ENCODE measurements at places on chromosomes 1 and 21.

DNA sequence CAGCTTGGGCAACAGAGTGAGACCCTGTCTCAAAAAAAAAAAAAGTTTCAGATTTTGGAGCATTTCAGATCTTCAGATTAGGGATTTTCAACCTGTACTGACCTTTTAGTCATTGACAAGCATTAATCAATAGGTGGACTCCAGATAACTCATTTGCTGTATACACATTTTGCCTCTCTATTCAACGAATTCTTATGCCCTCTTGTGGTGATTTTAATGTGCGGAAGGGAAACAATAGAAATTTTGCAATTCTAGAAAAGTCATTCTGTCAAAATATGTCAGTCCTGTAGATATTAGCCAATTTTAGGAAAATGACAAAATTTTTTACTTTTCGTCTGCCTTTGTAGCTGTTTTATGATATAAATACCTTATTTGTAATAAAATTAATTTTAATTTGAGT, 11.6 kb upstream of the OR2G2 start:
- DNase-seq = no peak

- no peak for DNase-seq
Observed at GRCh38 chr1:98420376-98421084, 241.0 kb upstream of the SNX7 start.

- no peak for DNase-seq
Observed at GRCh38 chr1:239612379-239612778, 226.0 kb downstream of the CHRM3 start.

GRCh38 chr21:26717146-26717739, 128.0 kb downstream of the ADAMTS1 start:
- DNase-seq = no peak

GRCh38 chr1:204464701-204465100, 29.9 kb downstream of the PIK3C2B start:
- no peak for DNase-seq

GRCh38 chr1:114671011-114671938, 1.4 kb upstream of the DENND2C start:
- DNase-seq = no peak

DNA sequence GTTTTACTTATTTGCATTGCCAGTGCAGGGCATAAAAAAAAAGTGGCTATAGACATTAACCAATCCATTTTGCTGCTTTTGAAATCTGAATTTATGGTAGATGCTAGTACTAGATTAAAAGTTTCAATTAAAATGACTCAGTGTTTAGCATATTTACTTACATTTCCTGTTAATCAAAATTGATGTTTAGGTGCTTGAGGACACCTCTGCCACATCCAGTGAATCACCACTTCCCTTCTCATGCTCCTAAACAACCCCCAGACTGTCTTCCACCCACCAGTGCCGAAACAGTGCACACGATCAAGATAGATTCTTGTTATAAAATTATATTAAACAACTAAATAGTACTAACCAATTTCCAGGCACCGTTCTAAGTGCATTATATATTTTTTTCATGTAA, 32.7 kb downstream of the HSD17B7 start:
- DNase-seq = no peak

DNA sequence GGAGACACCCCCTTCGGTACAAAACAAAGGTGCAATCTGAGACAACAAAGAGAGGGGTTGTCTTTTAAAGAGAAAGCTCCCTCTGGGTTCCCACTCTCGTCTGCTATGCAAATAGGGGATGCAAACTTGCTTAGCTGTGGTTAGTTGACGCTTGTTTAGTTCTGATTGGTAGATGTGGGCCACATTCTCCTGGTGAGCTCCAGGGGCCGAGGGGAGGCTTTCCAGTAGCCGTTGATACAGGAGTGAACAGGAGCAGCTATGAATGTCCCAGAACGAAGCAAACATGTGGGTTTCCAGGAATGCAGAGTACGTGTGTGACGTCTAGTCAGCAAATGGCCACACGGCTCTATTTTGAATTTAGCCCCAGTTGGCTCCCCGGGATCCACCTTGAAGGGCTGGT, 14.7 kb downstream of the TFF2 start:
- DNase-seq = no peak

GRCh38 chr1:121458291-121459048, 273.7 kb downstream of the SRGAP2C start:
- DNase-seq = no peak

DNA sequence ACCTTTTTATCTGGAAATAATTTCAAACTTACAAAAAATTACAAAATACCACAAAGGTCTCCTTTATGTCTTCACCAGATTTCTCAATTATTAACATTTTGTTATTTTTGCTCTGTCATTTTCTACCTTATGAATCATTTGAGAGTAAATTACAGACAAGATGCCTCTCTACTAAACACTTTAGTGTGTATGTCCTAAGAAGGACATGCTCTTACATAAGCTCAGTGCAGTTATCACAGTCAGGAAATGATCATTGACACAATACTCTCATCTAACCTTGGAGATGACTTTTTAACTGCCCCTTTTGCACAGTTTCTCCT, 378.9 kb upstream of the RUNX1 start:
- no peak for DNase-seq

GRCh38 chr1:166811691-166812090, 27.6 kb upstream of the POGK start:
- no peak for DNase-seq

- DNase-seq = no peak
Observed at GRCh38 chr1:156711011-156711817, 5.8 kb upstream of the CRABP2 start.

- DNase-seq = no peak
Observed at GRCh38 chr1:234579967-234580366, 30.0 kb downstream of the IRF2BP2 start.

DNA sequence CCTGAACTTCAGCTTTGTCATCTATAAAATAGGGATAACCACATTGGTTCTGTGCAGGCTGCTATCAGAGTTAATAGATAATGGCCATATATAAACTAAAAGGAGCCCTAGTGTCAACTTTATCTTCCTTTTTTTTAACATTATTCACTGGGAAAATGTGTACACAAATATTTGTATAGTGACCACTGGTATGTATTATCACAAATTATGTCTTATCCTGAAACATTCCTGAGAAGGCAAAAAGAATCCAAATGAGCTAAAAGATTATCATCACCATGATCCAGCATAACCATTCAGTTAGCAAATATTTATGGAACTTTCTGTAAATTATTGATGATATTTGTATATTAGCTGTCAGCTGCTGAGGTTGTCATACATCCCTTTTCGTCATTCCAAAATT, 16.6 kb downstream of the ANGPTL3 start:
- no peak for DNase-seq

- DNase-seq = no peak
Observed at GRCh38 chr1:8083739-8084484, 57.8 kb upstream of the ERRFI1 start.

DNA sequence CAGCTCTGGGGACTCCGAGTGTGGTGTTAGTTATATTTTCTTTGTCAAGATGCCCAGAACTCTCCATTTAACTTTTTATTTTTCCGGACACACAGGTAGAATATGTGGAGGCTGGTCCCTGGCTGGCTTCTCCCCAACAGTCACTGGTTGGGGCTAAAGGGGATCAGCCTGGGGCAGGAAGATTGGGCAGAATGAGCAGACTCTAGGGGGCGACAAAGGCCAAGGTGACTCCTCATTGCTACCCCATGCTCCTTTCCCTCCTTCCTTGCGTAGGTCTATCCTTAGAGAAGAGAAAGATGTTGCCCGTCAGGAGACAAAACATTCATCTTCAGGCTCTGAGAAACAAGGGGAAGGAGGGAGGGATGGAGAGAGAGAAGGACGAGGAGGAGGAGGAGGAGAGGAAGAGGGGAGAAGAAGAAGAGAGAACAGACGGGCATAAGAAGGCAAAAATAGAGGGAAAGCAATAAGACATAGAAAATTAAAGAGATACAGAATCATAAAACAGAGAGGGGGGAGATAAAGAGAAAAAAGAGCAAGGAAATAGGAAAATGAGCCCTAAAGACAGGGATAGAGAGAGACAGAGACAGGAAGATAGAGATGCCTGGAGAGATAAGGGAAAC, 89.9 kb downstream of the FOXD2 start:
- DNase-seq = no peak

- DNase-seq = no peak
Observed at GRCh38 chr1:186839041-186839400, 10.3 kb downstream of the PLA2G4A start.

DNA sequence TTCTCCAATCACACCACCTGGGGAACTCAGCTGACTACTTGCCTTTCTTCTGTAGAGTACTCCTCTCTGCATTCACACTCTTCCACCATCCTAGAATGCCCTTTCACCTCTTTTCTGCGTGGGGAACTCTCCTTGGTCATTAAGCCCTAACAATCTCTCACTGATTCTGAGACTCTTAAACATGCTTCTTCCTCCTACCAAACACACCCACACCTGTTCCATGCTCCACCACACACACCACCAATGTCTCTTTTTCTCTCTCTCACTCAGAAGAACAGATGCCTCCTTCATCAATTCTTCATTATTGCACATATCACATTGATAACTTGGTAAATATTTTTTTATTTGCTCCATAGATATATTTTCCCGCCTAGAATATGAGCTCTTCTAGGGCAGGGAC, 53.6 kb downstream of the WARS2 start:
- DNase-seq = no peak

GRCh38 chr1:38336961-38337360, 290.4 kb upstream of the POU3F1 start:
- DNase-seq = no peak

- no peak for DNase-seq
Observed at GRCh38 chr1:211215577-211215976, 43.6 kb upstream of the RCOR3 start.

GRCh38 chr1:64499966-64500365, 30.0 kb downstream of the CACHD1 start:
- no peak for DNase-seq

DNA sequence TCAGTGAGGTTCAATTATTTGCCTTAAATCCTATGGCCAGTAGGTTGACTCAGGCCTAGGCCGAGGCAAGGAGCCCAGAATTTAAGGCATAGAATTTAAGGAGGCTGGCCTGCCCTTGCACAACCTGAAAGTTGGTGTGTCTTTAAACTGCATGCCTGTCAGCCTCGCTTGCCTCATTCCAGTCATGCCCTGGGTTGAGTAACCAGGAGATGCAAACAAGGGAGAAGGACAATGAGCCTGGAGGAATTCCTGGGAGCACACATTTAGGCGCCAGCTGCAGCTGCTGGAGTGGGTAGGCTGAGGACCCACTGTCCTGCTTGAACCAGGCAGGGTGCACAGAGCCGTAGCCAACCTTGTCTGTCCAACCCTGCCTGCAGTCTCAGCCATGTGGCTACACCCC, 11.7 kb downstream of the CD2 start:
- DNase-seq = no peak

DNA sequence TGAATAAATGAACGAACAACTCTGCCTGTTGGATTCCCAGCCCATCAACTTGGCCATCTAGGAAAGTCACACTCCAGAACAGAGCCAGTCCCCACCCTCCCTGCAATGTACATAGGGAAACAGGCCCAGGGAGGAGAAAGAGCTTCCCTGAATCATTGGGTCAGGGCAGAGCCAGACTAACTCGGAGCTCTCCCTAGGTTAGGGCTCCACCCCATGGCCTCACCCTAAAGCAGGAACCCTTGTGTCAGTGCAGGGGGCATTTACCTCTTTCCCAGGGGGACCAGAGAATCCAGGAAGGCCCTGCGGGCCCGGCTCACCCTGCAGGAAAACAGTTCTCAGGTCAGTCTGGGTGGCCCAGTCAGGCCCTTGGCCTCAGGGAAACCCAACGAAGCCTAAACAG, 11.6 kb downstream of the COL9A2 start:
- no peak for DNase-seq

DNA sequence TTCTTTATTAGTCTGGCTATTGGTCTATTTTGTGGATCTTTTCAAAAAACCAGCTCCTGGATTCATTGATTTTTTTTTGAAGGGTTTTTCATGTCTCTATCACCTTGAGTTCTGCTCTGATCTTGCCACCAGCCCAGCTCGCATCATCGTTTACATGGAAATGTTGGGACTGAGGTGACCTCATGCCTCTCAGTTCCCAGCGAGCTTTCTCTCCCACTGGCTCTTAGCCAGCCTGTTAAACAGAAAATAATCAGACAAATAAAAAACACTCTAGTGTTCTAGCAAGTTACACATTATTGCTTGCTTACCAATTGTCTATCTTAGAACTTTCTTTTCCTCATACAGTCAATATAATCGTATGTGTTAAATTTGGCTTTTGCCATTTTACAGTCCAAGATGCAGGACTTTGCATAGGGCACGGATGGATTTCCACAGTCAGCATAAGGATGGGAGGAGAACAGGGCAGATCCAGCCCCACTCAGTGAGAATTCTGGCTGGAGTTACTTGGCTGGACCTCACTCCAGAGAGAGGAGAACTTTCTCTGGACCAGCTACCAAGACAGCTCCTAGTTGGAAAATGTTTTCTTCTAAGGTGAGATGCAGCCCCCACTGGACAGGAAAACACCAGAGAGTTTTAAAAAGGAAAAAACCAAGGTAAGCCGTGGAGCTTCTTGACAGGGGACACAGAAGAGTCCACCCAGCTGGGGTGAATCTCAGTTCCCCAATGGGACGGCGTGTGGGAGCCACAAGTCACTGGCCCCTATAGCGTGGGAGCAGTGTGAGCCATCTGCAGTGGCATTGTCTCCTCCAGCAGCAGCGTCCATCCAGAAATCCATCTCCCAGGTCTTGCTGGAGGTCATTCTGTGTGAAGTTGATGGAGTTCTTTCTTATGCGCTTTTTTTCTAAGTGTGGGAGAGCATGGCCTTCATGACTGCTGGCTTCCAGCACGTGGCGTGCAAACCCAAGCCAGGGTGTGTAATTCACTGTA, 17.6 kb downstream of the PGBD2 start:
- DNase-seq = no peak

DNA sequence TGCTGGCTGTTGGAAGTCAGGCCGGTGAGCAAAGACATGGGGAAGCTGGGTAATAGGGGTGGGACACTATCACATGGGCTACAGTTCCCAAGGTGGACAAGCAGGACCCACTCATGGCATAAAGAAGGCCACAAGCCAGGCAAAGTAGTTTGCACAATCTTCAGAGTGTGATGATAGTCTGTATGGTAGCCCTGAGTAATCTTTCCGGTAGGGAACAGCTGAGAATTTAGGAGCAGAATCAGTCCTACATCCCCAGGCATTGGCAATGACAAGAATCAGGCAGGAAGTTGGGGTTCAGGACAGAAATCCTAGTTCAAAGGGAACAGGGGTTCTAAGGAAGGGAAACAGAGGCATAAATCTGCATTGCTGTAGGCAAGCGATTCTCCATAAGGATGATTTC, 23.9 kb upstream of the SPATA6 start:
- no peak for DNase-seq

- no peak for DNase-seq
Observed at GRCh38 chr1:27539901-27540861, 50.2 kb upstream of the WASF2 start.

- no peak for DNase-seq
Observed at GRCh38 chr1:17662786-17663185, 92.3 kb upstream of the ACTL8 start.

Measured in amygdala (tissue), 56 donors.